ENCODE measurements at places on chromosomes 6 and 20.

DNA sequence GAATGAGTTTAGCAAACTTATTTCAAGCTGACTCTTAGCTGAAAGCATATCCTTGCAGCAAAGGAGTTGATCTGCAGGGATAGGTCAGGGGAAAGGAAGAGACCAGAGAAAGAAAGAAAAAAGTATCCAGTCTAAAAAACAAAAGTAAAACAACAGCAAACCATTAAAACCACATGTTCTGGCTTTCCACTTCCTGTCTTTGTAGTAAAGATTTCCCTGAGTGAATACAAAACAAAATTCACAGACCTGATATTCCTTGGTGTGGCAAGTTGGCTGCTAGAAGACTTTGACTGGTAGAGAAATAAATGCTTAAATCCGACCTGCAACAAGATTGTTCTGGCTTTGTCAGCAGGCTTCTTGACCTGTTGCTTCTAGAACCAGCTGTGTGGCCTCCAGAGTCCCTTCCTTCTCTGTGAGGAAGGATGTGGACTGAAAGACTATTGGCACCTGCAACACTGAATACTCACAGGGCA, 23.4 kb upstream of the MCM3 start:
- no peak for DNase-seq

- no peak for DNase-seq
These were observed 9.3 kb upstream of the RBM38 start for GRCh38 chr20:57381596-57382503.

DNA sequence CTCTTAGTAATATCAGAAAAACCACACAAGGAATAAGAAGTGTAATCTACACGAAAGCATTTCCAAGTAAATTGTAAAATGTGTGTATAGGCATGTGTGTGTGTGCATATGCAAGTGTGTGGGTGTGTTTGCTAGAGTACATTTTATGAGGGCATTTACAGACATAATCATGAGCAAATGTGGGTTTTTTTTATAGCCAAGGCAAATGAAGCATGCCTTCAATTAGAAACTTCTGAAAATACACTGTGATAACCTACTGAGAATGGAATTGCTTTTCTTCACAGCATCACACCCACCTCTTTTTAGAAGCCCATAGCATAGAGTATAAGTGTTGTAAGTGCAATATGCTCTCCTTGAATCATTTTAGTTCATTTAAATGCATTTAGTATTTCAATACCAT, 1721.1 kb downstream of the GRIK2 start:
- no peak for DNase-seq

- no peak for DNase-seq
These were observed 6.3 kb downstream of the TNFAIP3 start for GRCh38 chr6:137873273-137873762.

- no peak for DNase-seq
These were observed 158.9 kb downstream of the RALGAPA2 start for GRCh38 chr20:20553541-20553940.
